ENCODE measurements at places on chromosomes 7 and 10.
A peak's percentile ranks its signal among the peaks of the same experiment; 100 is the strongest.

- peak; percentile 36 for DNase-seq
Observed at GRCh38 chr7:54932818-54933543, 85.8 kb upstream of the EGFR start.

DNA sequence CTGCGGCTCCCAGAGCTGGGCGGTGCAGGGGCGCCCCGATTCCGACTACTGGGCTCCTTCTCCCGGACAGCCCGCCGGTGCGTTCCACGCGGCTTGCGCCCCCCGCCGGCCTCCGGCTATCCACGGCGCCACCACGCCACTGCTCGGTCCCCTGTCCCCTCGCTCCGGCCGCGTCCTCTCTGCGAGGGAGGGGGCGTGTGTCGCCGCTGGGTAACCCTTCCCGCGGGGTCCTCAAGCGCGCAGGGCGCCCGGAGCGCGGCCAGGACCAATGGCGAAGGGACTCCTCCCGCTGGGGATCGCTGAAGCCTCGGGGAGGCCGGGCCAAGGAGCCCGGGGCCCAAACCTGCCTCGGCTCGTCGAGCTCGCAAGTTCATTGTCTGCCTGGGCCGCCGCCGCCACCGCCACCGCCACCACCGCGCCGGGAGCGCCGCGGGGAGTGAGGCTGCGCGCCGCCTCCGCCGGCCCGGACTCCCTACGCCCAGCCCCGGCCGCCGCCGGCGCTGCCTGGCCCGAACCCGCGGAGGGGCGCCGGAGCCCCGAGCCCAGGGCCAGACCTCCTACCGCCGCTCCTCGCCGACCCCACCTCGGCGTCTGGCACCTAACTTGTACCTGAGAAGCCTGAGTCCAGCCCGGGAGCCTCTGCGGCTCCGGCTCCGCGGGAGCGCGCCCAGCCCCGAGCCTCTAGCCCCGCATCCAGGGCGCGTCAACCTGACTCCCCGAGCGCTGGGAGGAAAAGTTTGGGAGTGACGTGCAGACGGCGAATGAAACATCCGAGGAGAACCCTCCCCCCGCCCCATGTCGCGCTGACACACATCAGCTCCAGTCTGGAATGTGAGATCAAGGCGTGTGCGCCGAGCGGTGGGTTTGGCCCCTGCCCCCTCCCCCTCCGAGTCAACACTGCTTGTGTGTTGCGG, at the start of gene CHST15:
CHST15 (minus strand) TSS at position 739 of the 914 bp plus-strand sequence. CDS start 47,386 bp downstream, outside the sequence.
- peak; percentile 0 for DNase-seq

GRCh38 chr10:70491614-70492013, 13.0 kb downstream of the PALD1 start:
- no peak for DNase-seq

- no peak for DNase-seq
Observed at GRCh38 chr7:2151801-2152612, 80.7 kb downstream of the MAD1L1 start.

GRCh38 chr10:79465341-79465740, 19.9 kb upstream of the ZCCHC24 start:
- no peak for DNase-seq

GRCh38 chr10:130177250-130177649, 41.1 kb downstream of the GLRX3 start:
- DNase-seq: no peak

DNA sequence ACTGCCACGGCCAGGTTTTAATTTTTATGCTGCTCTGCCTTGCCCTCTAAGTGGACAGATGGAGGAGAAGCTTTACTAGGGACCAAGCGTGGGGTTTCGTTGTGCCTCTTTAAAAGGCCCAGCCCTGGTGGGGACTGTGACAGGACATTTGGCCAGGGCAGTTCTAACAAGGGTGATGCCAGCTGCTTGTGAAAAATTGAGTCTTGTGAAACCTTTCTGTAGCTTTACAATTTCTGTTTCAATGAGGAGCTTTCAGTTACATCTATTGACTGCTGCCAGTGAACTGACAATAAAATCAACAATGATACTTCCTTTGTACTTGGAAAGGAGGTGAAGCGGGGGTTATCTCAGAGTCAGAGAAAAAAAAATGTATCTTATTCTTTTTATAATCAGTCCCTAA, 233.1 kb upstream of the CSTF2T start:
- no peak for DNase-seq

DNA sequence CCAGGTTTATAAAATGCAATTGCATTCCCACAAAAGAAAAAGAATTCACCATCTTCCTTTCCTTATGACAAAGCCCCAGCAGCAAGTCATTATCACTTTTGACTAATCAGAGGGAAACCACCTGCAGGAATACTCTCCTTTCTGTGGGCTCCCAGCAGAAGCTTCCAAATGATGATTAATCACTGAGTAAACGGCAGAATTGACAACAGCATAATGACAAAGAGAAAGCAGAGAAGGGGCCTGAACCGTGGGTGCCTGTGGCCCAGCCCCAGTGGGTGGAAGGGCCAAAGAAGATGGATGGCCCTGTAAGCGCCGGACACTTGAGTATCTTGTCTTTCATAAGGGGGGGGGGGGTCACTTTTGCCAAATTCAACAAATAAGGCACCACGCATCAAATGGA, 152.4 kb upstream of the NRBF2 start:
- DNase-seq: no peak

GRCh38 chr7:74656441-74656836, 1.1 kb upstream of the GTF2I start:
- no peak for DNase-seq

GRCh38 chr7:119919986-119920385, 353.0 kb upstream of the KCND2 start:
- DNase-seq: no peak

GRCh38 chr10:128031216-128031615, 95.0 kb downstream of the MKI67 start:
- DNase-seq: no peak

GRCh38 chr7:128939075-128939860, 1.5 kb downstream of the IRF5 start:
- DNase-seq: no peak

- DNase-seq: no peak
Observed at GRCh38 chr10:9707216-9707615, 1310.5 kb upstream of the CELF2 start.

DNA sequence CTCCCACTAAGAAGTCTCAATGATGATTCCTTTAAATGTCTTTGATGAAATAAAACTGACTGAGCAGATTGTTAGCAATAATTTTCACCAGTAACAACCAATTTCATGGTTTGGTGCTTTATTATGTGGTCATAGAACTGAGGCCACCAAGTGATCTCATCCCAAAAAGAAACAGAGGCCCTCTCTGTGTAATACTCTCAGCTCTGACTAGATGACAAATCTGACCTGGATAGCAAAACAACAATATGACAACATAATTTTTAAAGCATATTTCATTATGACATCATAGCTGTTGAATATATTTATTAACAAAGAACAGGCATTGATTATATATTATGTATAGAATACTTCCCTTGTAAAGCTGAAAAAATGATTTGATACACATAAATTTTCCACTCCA, 5.9 kb downstream of the SEMA3E start:
- DNase-seq: no peak

DNA sequence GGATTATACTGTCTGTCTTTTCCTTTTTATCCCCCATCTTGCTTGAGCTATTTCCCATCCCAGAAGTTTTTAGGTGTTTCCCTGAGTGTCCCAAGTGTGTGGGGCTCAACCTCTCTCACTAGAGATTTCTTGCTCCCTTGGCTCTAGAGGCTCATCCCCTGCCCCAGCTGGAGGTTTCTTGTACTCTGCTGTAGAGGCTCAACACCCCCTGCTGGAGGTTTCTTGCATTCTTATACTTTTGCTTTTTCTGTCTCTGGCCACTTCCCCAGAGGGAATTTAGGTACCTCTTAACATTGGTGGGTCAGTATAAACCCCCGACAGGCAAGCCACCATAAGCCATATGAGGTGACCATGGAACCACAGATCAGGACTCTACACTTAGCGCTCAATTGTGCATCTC, 114.2 kb upstream of the FAM3C start:
- DNase-seq: no peak

DNA sequence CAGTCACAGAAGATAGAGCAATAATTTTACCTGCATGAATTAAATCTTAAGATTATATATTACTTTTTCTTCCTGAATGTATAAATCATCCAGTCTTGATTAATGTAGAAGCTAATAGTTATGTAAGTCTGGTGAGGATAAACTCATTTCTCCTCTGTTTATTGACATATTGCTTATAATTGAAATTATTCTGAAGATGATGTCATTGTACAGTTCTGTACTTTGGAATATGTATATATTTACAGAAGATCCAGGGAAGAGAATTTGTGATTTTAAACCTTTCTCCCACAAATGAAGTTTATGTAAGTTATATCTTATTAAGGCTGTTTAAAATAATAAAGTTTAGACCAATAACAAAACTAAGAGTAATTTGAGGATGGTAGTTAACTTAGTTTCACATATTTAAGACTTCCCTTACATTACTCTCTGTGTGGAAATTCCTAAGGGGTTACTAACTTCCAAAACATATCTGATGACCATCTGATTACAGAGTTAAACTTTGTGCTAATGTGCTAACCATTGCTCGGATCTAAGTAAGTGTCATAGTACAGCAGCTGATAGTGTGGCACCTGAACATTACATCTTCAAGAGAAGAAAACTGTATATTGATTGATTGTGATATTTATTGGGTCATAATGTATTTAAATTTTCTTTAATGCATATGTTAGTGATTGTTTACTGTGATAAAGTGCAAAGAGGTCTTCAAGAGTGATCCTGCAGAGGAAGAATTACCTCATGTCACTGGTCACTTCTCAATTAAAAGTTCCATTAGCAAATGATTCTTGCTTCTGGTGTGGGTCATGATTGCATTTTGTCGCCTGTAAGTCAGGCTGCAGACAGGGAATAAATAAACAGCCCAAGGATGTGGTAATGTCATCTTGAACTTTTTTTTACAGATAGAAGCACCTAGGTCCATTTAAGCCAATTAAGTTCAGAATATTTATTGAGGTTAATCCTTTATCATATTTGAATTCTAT, 96.9 kb downstream of the UBE3C start:
- no peak for DNase-seq

DNA sequence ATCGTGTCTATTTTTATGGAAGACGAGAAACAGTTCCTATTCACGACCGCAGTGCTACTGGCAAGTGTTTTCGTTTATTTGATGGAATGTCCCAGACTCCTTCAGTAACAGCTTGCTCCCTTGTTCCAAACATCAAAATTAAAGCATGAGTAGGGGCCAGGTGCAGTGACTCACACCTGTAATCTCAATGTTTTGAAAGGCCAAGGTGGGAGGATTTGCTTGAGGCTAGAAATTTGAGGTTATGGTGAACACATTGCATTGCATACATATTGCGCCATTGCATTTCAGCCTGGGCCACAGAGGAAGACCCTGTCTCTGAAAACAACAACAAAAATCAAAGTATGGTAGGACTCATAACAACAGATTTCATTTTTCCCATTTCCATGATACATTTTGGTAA, 22.8 kb downstream of the PTTG1IP2 start:
- no peak for DNase-seq

- no peak for DNase-seq
Observed at GRCh38 chr7:54874804-54875203, 115.8 kb upstream of the SEC61G start.

DNA sequence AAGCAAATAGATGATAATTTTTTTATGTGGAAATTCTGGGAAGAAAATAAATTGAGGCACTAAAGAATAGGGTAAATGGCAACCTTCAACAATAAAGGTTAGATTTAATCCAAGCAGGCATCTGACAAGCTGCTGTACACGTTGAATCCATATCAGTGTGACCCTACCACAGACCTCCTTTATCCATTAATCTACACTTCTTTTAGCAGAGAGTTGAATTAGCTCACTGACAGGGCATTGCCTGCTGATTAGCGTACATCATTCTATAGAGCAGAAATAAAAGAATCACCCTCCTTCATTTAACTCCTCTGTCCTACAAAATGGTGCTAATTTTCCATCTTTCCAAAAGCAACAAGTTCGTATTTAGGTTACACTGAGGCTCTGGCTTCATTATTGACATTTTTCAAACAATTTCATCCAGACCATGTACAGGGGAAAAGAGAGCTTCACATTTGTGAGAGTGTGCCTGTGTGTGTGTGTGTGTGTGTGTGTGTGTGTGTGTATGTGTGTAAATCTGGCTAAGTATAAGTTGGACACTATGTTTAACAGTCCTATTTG, 356.0 kb downstream of the TFEC start:
- no peak for DNase-seq

GRCh38 chr7:123120286-123120685, 79.5 kb downstream of the SLC13A1 start:
- peak; percentile 3 for DNase-seq

DNA sequence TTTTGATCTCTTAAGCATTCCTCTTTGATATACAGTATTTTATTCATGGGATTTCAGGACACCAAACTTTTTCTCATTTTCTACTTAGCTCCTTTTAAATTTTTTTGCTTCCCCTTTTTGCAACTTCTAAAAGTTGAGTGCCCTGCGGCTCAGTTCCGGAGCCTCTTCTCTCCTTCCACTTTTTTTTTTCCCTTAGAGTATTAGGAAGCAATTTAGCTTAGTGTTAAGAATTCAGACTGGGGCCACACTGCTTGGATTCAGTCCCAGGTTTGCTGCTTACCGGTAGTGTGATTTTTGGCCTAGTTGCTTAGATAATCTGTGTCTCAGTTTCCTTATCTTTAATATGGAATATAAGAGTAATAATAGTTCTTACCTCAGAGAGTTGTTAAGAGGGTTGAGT, 3.4 kb downstream of the STAM start:
- DNase-seq: no peak

- peak; percentile 40 for DNase-seq
Observed at GRCh38 chr10:44830022-44830421, 81.1 kb upstream of the TMEM72 start.

GRCh38 chr10:6321880-6322279, 119.1 kb downstream of the PFKFB3 start:
- no peak for DNase-seq

DNA sequence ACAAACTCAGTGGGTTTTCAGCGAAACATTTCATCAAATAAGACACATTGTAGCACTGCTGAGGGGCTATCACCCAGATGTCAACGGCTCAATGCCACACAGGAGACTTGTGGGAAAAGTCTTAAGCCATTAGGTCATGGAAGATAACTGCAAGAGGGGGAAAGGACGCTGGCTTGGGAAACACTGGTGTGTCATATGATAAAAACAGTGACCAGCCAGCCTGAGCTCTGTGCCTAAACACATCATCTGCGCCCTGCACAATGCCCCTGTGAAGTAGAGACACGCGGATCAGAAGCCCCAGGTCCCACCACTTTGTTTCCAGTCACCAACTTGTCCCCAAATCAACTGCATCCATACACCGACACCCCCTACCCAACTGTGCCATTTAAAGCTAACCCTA, 116.7 kb downstream of the TNS3 start:
- no peak for DNase-seq

GRCh38 chr10:112755446-112756234, 194.4 kb upstream of the TCF7L2 start:
- DNase-seq: no peak

DNA sequence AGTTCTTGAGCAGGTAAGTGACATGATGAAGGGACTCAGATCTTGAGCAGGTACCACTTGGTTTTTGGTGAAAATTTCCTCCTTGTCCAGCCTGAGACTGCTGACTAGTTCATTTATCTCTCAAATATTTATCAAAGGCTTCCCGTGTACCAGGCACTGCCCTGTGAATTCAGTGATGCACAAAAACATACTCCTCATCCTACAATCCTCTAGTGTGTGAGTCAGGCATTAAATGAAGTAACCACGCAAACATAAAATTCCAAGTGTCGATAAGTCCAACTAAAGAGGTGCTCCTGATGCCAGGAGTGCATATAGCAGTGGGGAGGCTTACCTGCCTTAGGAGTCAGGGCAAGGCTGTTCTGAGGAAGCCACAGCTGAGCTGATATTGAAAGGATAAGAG, 41.5 kb upstream of the LBX1 start:
- no peak for DNase-seq

Measured in fibroblast of skin of left quadriceps (primary cell).